Heart right ventricle (tissue), 16 donors: ENCODE measurements at places on chromosomes 2 and 18. TPM values are rescaled to one million over a fixed set of nuclear protein-coding genes. Genes with fewer than 3 reads are reported as not detected.

CAPN14 gene
- 0.37 TPM for polyA plus RNA-seq

SPOPL gene
- 2.2 TPM for polyA plus RNA-seq

MALT1 gene
- 11.3 TPM for polyA plus RNA-seq

FSHR gene
- polyA plus RNA-seq = not detected

ASB18 gene
- 3.5 TPM for polyA plus RNA-seq

GFPT1 gene
- polyA plus RNA-seq = 14.4 TPM

DNA sequence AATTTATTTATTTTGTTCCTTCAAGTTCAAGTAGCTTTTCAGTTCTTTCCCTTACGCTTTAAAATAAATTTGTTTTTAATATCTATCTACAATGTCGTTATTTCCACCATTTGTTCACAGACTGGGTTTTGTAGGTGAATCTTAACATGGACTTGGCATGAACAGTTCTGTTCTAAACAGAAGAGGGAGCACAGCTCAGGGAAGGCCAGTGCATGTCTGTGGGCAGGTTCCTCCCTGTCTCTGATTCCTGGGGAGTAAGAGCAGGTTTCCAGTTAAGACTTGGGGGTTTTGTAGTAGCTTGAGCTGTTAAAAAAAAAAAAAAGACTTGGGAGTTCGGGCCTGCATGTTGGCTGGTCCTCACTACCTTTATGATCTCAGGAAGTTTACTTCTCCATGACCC lies 11.1 kb downstream of the TTL start:
- DNase-seq = no peak

- DNase-seq = no peak
Measured at GRCh38 chr18:45521777-45522176, 93.5 kb upstream of the SLC14A2 start.

GRCh38 chr2:47005687-47006086 lies 90.1 kb upstream of the MCFD2 start:
- no peak for DNase-seq

GRCh38 chr2:8133363-8133762 lies 548.5 kb upstream of the ID2 start:
- no peak for DNase-seq

DNA sequence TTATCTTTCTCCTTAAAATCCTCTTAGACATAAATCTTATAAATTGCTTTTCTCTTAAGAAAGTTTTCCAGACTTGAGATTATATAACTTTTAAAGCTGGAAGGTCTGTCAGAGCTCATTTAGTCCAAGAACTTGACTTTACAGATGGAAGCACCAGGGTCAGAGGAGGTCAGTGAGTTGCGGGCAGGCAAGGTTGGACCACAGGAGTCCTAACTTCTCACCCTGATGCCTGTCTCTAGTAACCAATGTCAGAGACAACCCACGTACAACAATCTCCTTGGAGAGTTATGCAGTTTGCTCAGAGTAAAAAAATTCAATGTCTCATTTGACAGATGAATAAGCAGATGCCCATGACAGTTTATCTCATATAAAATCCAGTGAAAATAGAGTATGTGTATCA lies 203.9 kb downstream of the DLGAP1 start:
- no peak for DNase-seq

DNA sequence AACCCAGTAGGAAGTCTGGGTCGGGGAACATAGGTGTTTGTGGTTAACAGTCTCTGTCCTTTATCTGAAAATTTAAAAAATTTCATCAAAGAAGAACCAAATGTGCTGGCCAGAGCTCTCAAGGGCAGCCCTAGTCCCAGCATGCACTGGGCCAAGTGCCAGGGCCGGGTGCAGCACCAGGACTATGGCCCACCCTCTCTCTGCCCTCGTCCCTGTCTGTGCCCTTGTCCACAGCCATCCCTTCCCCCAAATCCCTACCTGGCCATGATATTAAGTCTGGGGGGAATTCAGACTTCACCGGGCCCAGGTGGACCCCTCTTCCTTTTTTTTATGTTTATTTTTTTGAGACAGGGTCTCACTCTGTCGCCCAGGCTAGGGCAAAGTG lies 14.4 kb upstream of the ZFP36L2 start:
- no peak for DNase-seq

DNA sequence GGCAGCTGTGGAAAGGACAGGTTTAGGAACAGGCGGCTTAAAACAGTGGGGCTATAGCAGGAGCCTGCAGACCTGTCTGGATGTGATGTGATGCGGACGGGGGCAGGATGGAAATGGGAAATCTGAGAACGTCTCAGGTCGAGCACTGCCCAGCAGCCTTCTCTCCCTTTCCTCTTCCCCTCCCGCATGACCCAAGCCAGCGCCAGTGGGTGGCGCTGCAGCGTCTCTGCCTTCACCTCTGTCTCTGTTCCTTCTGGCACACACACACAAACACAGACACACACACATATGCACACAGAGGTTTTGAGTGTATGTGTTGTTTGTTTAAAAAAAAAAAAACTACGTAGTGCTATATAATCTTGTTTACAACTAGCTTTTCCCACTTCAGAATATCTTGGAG lies 82.0 kb upstream of the SLC66A3 start:
- DNase-seq = no peak

DNA sequence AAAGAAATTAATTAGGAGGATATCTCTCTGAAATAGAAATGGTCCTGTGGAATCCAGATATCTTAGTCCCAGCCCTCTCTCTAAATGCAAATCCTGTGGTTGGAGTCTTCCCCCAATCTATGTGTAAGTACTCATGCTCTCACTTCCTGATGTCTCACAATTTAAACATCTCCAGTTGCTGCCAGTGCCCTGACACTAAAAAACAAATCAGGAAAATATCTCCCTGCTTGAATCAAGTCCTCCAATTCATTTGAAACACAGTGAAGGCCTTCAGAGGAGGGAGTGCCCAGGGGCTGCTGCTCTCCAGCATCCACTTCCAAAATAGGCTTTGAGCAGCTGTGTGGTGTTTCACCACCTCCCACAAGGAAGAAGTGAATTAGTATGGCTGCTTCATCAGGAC lies 413.8 kb downstream of the RAD51AP2 start:
- DNase-seq = no peak

- peak; percentile 93 for DNase-seq
Measured at GRCh38 chr2:27356382-27357181, at the start of gene GTF3C2. GTF3C2 (minus strand) TSS chr2:27356764; CDS start chr2:27343554, 13,210 bp downstream.

DNA sequence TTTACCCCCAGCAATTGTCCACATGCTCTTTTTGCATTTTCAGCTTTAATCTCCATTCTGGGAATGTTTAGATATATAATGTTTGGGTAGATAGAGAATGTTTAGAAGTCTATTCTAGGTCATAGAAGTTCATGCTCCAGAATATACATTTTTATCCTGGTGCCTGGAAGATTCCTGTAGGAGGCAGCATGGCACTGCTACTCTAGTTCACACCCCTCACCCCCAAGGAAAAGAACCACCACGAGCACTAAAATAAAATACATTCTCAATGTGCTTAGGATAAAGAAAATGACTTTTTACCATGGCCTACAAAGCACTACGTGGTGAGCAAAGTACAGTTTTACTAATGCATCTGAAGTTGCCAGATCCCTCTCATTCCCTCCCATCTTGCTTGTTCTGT lies 53.8 kb downstream of the MYO1B start:
- DNase-seq = no peak

DNA sequence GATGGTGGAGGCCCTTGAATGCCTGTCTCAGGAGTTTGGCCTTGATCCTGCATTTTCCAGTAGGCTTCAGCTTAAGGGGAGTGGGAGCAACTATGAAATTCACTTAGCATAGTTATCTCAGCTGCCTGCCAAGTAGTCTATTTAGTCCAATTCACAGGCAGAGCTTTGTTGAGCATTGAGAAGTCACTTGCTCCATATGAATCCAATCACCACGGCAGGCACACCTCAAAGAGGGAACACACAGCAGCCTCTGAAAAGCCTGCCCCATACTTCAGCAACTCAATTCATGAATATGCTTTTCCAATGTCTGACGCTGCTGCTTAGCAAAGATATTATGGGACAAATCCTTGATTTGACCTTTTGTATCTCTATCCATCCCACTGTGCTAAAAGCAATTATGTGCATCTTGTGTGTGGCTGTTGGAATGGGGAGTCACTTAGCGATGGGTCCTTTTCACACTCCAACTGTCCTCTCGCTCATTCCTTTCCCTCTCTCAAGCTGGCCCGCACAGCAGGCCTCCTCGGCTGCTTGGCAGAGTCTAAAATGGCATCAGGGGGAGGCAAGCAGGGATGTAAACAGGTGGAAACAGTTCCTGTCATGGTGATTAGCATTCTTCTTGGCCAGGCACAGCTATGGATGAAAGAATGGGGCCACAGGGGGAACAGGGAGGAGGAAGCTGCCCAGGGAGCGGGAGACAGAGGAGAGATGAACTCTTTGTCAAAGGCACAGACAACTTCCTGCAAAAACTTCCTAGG lies 56.0 kb upstream of the LRPPRC start:
- no peak for DNase-seq

DNA sequence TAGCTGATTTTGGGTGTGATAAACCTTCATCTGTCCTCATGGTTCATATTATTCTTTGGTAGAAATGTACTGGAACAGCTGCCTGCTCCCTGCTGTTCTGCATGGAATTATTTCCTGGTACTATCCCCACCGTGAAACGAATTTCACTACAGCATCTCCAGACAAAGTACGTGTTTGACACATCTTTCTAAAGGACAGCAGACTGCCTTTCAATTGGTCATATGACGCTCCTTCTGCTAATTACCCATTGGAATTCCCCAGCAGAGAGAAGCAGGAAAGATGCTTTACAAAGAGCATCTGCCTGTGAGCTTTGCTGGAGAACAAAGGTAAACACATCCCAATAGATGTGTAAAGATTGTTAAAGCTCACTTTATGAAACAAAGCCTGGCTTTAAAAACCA lies 4.4 kb upstream of the RFX8 start:
- DNase-seq = no peak

- no peak for DNase-seq
Measured at GRCh38 chr2:239606741-239607516, 206.1 kb upstream of the HDAC4 start.

DNA sequence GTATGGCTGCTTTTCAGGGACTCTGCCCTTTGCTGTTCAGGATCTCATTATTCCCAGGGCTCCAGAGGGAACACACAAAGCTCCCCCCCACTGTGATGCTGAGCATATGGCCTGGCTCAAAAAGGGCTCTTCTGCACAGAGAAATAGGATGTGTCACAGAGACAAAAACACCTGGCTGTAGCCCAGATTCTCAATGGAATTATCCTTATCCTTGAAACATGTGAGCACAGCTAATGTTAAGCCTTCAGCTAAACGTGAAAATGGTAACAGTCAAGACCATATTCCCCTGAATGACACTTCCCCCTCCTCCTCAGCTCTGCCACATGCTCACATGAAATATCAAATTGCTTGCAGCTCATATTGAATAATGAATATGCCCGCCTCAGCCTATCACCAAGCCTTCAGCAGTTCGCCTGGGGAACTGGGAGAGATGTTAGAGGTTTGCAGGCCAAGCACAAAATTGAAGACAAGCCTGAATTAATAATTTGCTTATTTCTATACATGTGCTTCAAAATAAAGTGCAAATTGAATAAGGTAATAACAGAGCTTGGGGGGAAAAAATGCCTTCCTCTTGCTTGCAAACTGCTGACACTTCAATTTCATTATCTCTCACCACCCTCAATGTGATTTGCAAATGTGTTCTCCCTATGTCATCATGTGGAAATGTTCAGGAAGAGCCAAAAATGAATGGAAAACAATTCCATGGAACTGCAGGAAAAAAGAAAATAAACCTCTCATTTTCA lies 181.0 kb upstream of the HNRNPA3 start:
- no peak for DNase-seq

GRCh38 chr2:28318023-28318422 lies 74.6 kb upstream of the FOSL2 start:
- DNase-seq = no peak

- no peak for DNase-seq
Measured at GRCh38 chr2:15385184-15385583, 175.9 kb downstream of the NBAS start.

DNA sequence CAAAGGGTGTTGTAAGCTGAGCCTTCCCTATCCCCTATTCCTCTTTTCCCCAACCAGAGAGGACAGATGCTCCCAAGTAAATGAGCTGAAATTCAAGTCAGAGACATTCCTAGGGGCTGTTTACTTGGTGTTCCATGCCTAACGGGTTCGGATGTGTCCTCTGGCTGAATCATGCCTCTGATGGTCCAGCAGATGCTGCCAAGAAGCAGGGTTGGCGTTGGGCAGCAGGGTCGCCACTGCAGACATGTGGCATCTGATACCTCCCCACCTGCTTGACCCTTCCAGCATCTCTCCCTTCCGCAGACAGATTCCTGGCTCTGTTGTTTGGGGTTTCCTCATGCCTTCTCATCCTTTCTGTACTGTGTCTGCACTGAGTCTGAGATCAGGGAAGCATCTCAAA lies 108.3 kb downstream of the HNRNPLL start:
- no peak for DNase-seq

GRCh38 chr2:137747509-137747908 lies 216.8 kb upstream of the HNMT start:
- DNase-seq = no peak

DNA sequence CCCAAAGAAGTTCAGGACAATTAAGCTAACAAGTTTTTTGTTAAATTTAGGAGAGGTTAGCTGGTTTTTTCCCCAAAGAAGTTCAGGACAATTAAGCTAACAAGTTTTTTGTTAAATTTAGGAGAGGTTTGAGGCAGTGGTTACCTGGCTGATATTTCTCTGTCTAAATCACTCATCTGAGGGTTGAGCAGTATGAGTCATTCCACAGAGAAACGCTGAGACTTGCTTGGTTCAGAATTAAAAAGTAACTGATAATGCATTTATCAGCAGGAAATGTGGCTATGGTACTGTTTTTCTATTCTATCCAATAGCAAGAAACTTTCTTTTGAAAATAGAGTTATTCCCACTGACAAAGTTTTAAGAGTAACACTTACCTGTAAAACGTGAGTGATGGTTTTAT lies 22.8 kb upstream of the KIDINS220 start:
- DNase-seq = no peak

DNA sequence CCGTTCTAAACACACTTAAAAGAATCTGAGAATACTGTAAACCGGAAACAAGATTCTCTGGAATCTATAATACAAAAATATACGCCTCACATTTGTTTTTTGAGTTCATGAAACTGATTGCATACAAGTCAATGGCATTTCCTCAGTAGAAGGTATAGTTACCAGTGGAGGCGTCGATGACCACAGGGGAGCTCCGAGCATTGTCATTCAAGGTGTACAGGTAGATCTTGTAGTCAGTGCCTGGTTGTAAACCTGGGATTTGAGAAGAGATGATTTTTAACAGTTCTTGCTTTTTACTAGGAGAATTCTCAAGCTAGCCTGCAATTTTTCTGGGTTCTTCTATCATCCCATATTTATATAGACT lies 60.4 kb downstream of the FN1 start:
- DNase-seq = no peak

DNA sequence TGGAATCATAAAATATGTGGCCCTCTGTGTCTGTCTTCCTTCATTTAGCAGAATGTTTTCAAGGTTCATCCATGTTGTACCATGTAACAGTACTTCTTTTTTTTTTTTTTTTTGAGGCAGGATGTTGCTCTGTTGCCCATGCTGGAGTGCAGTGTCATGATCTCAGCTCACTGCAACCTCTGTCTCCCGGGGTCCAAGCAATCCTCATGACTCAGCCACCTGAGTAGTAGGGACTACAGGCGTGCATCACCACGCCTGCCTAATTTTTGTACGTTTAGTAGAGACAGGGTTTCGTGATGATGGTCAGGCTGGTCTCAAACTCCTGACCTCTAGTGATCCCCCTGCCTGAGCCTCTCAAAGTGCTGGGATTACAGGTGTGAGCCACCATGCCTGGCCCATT lies 31.2 kb downstream of the RAB1A start:
- DNase-seq = no peak
